ENCODE measurements at places on chromosomes 4 and X.

- DNase-seq: no peak
Measured at GRCh38 chr4:146508229-146508939, 13.4 kb downstream of the SLC10A7 start.

GRCh38 chrX:41127477-41128192, 42.4 kb downstream of the USP9X start:
- DNase-seq: no peak

DNA sequence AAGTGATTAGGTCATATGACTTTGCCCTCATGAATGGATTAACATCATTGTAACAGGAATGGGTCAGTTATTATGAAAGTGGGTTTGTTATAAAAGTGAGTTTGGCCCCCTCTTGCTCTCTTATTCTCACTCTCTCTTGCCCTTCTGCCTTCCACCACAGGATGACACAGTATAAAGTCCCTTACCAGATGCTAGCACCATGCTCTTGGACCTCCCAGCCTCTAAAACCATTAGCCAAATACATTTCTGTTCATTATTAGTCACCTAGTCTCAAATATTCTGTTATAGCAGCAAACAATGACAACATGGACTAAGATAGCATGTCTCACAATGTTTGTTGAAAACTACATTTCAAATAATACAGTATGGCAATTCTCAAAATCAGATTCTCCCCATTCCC, 59.7 kb downstream of the RWDD4 start:
- no peak for DNase-seq

DNA sequence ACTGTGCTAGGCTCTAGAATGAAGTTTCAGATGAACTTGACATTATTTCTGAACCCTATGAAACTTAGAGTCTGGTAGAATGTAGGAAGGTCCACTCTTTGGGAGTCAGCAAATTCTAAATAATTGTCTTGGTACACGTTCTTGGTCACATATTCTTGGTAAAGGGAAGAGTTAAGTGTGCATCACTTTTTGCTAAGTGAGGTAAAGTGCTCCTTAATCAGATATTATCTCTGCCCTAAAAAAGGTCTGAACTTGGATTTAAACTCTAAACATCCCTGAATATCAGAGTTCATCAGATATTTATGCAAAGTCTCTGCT, 7.2 kb downstream of the OCIAD2 start:
- DNase-seq: no peak

DNA sequence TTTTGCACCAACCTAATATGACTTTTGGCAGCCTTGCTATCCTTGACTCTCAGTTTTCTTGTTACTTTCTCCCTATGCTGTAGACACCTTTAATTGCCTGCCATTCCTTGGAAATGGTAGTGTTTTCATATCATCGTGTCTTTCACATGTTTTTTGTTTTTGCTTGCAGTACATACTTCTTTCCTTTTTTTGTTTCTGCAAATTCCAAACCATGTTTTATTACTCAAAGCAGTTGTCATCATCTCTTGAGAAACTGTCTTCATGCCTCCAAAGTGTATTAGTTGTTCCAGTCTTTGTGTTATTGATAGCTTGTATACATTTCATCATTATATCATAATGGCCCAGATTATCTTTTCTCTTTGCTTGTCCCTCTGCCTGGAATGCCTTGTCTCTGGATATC, 57.1 kb downstream of the PDLIM5 start:
- no peak for DNase-seq

- no peak for DNase-seq
Measured at GRCh38 chrX:10702031-10702430, 81.6 kb upstream of the MID1 start.

GRCh38 chr4:52822972-52823701, 39.0 kb upstream of the RASL11B start:
- no peak for DNase-seq

DNA sequence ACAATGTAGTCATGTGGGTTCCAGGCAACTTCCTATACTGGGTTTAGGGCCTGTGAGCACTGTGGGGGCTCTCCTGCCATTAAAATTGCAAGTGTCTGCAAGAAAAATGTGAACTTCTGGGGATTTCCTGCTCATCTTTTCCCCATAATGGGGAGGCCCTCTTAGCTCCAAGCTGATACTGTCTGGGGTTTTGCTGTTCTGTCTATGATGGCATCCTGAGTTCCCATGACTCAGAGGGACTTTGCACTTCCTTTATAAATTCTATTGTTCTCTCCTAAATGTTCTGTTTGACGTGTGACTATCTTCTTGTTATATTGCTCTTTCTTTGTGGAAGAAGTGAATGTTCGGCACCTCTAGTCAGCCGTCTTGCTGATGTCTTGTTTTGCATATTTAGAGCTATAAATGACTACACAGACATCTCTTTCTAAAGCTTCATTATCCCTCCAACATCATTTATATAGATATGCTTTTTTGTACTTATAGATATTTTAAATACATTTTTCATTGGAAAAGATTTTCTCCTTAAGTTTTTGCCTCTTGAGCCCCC, 465.8 kb downstream of the NAF1 start:
- no peak for DNase-seq

- no peak for DNase-seq
Measured at GRCh38 chrX:85114776-85115175, 111.1 kb downstream of the APOOL start.

- DNase-seq: no peak
Measured at GRCh38 chr4:12439633-12440305, 1011.1 kb upstream of the HS3ST1 start.

DNA sequence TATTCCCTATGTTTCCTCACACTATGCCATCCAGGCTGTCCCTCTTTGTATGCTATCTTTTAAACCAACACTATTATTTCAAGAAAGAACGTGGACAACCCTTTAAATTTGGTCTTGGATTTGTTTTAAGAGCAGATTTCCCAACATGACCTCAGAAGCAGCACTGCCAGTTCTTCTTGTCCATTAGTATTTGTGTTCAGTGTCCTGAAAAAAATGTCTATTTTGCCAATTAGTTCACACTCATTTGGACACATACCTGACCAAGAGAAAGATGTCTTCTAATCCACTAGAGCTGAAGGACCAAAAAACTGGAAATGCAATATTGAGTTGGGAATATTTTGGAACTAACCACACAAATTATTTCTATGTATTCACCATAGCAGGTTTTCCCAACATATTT, 223.2 kb upstream of the CNKSR2 start:
- no peak for DNase-seq

GRCh38 chr4:166823126-166823525, 411.2 kb downstream of the SPOCK3 start:
- no peak for DNase-seq

DNA sequence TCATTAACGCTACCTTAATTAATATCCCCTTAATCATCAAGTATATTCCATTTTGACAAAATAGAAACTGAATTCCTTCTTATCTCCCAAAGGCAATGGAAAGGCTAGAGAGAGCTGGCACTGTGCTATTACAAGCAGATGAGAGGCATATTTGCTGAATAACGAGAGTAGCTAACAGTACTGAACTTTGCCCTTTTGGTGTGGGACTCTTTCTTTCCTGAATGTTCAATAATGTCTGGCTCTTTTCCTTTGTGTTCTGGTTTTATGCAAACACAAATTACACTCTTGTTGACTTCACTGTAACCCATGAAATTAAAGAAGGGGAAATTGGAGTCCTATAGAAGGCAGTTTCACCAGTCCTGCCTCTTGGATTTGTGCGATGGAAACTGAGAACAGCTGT, 63.5 kb downstream of the SHROOM3 start:
- no peak for DNase-seq

- DNase-seq: no peak
Measured at GRCh38 chr4:106364282-106364681, 4.3 kb downstream of the GIMD1 start.

DNA sequence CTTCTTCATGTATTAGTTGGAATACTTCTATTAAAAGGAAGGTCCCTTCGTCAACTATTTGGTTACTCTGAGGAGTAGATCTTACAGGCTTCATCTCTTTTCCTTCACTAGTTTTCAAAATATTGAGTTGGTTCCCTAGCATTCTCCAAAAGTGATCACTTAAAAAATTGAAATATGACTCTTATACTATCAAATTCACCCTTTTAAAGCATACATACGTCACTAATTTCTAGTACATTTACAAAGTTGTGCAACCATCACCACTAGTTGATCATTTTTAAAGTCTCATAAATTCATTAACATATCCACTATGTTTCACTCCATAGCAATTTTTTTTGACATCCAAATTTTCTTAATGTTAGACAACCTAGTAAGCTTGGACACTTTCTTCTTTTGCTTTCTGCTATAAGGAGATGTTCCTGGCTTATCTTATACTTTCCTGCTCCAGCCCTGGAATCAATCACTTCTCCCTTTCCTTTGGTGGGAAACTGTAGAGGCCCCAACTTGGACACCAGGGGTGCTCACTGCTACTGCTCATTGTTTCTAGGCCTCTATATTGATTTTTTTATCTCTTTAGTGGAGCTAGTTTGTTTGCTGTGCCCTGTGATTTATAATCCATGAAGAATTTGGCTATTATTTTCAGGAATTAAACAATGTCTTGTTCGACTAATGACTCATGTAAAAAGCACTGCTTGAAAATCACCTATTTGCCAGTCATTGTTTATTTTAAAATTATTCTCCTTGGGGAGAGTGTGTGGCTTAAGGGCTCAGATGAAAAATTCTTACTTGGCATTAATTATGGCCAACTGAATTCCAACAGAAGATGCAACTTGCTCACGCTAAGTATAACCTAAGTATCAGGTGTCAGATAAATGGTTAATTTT, 4.0 kb upstream of the ZFX start:
- no peak for DNase-seq

- no peak for DNase-seq
Measured at GRCh38 chrX:124362072-124362471, 15.7 kb downstream of the SH2D1A start.

DNA sequence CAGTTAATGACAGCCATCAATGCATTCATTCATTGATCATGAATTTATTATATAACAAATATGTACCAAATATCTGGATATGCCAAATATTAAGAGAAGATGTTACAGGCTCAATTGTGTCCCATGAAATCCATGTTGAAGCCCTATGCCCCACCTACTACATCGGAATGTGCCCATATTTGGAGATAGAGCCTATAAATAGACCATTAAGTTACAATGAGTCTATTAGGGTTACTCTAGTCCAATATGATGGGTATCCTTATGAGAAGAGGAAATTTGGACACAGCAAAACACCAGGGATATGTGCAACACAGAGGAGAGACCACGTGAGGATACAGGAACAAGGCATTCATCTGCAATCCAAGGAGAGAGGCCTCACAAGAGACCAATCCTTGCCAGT, 634.5 kb downstream of the DMD start:
- DNase-seq: no peak

GRCh38 chr4:153731239-153731638, 28.6 kb downstream of the RNF175 start:
- DNase-seq: no peak

DNA sequence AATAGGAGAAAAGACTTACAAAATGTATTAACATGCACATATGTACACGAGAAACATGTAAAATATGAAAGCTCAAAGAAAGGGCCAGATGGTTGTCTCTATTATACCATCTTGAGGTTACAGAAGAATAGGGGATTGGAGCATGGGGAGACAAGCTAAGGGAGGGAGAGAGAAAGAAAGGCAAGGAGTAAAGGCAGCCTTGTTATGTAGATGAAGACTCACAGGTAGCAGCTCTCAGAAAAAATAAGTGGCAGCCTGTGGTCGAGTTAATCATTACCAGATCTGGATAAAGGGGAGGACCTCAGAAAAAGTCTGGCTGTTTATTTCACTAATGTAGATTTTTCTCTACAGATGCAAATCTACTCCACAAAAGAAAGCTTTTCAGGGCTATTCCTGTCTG, 26.6 kb upstream of the PPP1R2C start:
- no peak for DNase-seq

GRCh38 chr4:56657818-56658217, 23.3 kb downstream of the HOPX start:
- DNase-seq: no peak

- DNase-seq: no peak
Measured at GRCh38 chrX:83829874-83830273, 31.1 kb upstream of the CYLC1 start.

DNA sequence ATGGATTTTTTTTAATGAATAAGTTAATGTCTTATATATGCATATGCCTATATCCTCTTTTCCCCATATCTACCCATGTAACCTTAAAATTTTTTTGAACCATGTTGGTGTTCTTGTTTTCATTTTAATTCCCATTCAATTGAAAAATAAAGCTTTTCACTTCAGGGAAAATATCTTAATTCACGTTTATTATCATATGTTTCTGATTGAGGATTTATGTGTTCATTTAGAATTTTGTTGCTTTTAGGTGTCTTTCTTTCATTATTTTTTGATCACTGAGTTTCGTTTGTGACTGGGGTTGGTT, 29.1 kb downstream of the HADH start:
- no peak for DNase-seq

- DNase-seq: no peak
Measured at GRCh38 chr4:37758226-37758625, 68.3 kb upstream of the PGM2 start.

GRCh38 chr4:169810325-169811323, 52.9 kb upstream of the HPF1 start:
- DNase-seq: no peak

GRCh38 chr4:148654131-148654530, 211.9 kb upstream of the NR3C2 start:
- no peak for DNase-seq

DNA sequence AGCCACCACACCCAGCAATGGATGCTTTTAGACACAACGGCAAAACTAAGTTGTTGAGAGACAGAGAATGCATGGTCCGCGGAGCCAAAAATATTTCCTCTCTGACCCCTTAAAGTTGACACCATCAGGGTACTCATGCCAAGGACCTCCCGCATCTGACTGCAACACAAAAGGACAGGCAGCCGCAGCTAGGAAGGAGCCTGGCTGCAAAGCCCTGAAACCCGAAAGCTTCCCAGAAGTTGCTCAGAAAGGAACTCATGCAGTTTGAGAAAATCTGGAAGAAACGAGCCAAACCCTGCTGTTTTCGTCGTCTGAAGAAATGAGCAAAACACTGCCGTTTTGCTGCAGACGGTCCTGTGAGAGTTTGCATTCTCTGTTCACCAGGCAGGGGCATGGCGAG, 16.5 kb downstream of the DHRSX start:
- no peak for DNase-seq

DNA sequence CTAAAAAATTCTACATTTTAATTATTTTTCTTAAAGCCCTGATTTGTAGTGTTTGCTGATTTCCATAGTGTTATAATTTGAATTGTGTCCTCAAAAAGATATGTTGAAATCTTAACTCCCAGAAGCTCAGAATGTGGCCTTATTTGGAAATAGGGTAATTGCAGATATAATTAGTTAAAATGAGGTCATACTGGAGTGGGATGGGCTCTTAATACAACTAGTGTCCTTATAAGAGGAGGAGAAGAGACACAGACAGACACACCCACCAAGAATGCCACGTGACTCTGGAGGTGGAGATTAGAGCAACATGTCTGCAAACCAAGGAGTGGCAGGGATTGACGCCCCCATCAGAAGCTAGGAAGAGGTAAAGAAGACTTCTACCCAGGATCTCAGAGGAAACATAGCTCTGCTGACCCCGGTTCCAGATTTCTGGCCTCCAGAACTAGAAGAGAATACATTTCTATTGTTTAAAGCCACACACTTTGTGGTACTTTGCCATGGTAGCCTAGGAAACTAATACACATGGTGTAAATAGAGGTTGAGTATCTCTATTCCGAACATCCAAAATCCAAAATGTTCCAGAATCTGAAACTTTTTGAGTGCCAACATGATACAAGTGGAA, 70.5 kb upstream of the IRF2 start:
- DNase-seq: no peak

Data from stimulated activated CD8-positive, alpha-beta memory T cell treated with anti-CD3 and anti-CD28 coated beads, Interleukin-2, amount 100 ng/mL, for 1 hour (primary cell).